ENCODE measurements at places on chromosomes 6 and 20.

- DNase-seq: no peak
Observed at GRCh38 chr6:3803627-3804468, 45.3 kb upstream of the FAM50B start.

DNA sequence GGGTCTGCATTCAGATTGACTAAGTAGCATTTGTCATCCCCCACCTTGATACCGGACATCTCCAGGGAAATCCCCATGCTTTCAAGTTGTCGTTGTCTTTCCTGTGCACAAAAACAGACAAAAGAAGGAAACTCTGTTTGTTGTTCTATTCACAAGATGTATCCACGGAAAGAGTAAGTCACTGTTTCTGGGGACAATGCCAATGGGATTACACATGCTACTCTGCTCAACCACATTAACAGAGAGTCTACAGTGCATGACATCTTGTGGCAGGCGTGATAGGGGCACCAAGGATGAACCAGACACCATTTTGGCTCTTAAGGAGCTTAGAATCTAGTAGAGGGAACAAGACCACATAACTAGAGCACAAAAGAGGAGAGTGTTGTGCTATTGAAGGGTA lies 124.4 kb upstream of the NUP153 start:
- DNase-seq: no peak

DNA sequence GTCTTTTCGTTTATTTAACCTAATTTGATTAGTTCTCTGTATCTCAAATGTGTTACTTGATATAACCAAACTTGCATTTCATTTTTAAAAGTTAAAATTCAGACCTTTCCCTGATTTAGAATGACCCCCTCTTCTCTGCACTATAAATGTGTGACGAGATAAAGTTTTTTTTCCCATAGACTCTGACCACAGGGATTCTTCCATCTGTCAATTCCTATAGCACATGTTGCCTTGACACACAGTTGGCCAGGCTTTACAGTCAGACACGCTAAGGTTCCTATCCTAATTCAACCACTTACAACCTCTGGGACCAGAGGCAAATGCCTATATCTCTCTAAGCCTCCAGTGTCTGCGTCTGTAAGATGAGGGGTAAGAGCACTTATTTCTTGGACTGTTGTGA lies 40.6 kb downstream of the KCNS1 start:
- DNase-seq: no peak

- DNase-seq: no peak
Observed at GRCh38 chr20:21340991-21341697, 38.0 kb downstream of the XRN2 start.

GRCh38 chr6:70849348-70850069 lies 107.4 kb downstream of the B3GAT2 start:
- no peak for DNase-seq

Data from NCI-H1694 treated with DMSO at 0.1 percent for 48 hours (cell line).